ENCODE measurements at places on chromosomes 7 and 10.

DNA sequence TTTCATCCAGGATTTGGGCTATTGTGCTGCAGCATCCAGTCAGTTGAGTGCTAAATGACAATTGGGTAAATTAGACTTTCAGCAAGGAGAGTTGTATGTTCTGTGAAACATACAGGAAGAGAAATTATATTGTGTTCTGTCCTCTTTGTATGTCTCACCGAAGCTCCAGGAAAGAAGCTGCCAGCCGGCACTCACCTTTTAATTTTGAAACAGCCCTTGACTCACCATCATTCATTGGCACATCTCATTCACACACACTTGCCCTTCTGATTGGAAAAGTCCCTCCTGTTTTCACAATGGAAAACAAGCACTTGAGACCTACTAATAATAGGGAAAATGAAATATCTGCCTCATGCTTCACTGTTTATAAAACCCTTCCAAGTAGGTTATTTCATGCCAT, 495.6 kb downstream of the RPS24 start:
- no peak for DNase-seq

DNA sequence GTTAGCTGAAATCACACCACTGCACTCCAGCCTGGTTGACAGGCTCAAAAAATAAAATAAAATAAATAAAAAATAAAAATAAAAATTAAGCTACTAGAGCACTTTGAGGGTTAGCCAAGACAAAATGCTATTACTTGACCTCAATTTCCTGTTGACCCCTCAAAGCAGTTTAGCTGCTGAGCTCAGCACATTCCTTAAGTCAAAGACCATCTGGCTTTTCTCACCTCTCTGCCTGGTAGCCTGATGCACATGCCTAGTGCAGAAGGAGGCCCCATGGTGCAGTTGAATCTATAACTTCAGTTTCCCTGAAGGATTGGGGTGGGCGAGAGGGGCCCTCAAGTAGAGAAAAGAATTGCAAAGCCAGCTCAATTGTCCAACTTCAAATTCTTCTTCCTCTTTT, 211.1 kb upstream of the GALNT17 start:
- no peak for DNase-seq

DNA sequence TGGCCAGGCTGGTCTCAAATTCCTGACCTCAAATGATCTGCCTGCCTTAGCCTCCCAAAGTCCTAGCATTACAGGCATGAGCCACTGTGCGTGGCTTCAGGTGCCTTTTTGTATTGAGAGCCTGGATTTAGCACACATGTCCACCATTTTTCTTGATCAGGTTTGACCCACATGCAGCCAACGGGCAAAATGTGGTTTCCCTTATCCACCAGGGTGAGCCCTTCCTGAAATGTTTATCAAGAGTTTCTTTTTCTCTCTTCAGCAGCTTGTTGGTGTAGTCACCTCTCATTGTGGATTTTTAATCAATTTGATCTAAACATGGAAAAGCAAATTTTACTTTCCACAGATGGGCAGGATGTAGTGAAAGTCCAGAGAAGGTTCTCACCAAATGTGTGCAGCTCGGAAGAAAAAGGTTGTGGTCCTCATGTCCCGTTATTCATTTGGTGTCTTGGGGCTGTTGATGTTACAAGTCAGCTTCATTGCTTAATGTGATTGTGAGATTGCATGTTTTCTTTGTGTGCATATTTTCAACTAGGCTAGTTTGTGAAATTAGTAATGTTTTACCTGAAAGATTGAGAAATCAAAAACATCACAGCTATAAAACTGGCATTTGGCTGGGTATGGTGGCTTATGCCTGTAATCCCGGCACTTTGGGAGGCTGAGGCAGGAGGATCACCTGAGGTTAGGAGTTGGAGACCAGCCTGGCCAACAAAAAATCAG, 28.9 kb downstream of the GUSB start:
- no peak for DNase-seq

DNA sequence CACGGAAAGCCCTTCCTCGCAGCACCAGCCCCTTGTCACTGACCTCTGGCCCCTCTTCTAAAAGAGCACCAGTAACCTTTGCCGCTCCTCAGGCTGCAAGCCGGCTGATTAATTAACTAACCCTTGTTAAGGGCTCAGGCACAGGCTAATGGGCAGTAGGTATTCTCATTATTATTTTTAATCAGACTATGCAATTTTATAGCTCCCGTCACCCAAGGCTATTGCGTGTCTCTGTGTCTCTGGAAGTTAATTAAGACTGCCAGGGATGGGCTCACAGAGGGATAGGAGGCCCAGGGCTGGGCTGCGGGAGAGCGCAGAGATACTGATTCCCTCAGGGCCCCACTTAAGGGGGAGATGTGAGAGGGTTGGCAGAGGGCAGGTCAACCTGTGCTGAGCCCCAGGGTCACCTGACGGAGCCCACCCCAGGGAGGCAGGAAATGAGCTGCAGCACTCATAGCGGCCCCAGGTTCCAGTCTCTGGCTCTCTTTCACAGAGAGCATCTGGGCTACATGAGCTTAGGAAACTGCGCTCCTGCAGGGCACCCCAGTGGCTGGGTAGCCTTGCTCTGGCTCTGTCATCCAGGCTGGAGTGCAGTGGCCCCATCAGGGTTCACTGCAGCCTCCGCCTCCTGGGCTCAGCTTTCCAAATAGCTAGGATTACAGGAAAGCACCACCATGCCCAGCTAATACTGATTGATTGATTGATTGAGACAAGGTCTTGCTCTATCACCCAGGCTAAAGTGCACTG, 92.2 kb upstream of the LRRC4 start:
- no peak for DNase-seq

- no peak for DNase-seq
Observed at GRCh38 chr7:74709880-74710671, 52.6 kb downstream of the GTF2I start.

DNA sequence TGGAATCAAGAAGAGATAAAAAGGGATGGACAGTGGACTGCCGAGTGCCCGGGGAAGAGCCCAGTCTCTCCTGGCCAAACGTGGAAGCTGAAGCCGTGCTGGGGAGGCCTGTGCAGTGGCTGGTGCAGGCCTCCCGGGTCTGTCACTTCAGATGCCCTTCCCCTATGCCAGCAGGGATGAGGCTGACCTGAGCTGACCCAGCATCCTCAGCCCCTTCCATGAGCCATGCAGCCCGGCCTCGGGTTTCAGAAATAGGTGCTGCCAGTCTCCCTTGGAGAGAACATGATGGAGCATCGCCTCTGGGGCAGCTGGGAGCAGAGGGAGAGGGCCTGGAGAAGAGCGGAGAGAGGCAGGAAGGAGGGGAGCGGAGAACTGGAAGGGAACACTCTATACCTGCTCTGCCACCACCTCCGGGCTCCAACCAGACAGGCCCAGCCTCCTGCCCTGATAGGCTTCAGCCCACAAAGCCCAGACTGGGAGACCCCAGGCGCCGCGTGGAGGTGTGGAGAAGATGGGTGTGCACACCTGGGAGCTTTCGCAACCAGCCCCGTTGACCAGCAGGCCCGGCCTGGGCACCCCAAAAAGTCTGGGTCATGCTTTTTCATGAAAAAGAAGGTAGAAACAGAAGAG, 68.6 kb upstream of the PPP2R2D start:
- DNase-seq, result no peak

DNA sequence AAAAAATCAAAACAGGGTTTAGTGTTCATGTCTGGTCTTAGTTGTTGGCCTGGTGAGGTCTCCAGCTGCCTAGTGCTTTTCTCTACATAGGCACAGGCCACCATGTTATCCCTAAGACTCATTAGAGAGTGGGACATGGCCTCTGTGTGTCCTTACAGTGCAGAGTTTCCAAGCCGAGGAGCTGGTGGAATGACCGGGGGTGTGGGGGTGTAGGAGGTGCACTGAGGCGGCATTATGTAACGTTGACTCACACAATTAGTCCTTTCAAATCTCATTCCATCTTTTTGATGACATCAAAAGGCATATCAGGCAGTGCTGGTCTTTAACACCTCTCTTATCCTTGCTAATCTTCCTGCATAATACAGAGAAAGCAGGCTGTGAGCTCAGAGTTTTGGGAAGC, 71.3 kb downstream of the MTPN start:
- DNase-seq, result no peak

- DNase-seq, result no peak
Observed at GRCh38 chr7:107816011-107816566, 13.1 kb upstream of the SLC26A3 start.

GRCh38 chr7:35722054-35722849, 27.3 kb upstream of the HERPUD2 start:
- DNase-seq, result no peak

DNA sequence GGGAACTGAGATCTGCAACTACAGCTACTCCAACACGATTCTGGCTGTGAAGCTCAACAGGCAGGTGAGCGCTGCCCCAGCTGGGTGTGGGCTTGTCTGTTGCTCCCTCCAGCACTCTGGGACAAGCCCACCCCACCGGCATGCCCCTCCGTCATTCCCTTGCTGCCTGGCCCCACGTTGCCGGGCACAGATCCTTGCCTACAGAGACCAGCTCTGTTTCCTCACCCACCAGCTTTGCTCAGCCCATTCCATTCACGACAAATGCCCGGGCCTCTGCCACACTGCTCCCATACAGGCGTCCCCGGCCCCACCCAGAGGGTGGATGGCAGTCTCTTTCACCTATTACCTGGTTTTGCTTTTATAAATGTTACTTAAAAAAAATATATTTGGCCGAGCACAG, 24.6 kb downstream of the WIPI2 start:
- DNase-seq, result no peak

DNA sequence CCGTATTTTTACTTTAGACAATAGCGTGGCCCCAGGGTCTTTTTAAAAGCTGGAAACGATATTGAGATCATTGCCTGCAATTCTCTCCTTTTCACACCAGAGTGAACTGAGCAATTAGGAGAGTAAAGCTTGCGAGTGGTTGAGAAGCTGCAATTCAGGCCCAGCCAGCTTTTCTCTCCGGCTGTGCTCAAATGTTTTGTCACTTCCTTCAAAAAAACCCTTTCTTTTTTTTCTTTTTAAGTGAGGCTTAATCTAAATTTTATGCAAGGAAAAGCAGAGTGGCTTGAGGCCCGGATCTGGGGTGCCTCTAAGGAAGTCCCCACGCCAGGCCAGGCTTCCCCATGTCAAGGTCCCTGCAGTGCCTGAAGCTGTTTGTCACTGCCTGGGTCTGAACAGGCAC, 433.9 kb downstream of the GLRX3 start:
- no peak for DNase-seq

DNA sequence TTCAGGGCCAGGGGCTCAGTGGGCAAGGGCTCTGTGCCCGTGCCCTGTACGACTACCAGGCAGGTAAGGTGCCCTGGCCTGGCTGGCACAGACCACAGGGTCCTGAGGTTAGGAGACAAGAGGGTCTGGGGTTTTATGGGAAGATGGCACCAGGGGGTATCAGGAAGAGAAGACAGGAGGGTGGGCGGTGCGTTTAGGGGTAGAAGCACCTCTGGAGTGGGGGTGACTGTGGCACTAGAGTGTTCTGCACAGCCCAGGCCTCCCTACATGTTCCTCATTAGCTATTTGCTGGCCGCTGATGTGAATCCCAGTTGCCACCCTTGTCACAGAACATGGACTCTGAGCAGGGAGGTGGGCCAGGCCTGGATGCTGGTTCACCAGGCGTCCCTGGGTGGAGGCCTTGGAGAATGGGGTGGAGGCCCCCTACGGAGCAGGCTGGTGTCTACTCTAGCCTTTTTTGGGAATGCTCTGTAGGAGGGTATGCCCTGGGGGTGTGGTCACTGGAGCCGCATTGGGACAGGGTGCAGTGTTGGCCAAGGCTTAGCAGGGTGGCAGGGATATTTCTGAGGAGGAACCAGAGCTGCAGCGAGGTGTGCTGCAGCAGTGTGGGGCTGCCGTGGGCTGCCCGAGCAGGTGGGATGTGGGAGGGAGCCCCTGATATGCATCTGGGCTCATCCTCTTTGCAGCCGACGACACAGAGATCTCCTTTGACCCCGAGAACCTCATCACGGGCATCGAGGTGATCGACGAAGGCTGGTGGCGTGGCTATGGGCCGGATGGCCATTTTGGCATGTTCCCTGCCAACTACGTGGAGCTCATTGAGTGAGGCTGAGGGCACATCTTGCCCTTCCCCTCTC, 5.0 kb downstream of the PGAM2 start:
- DNase-seq, result no peak

DNA sequence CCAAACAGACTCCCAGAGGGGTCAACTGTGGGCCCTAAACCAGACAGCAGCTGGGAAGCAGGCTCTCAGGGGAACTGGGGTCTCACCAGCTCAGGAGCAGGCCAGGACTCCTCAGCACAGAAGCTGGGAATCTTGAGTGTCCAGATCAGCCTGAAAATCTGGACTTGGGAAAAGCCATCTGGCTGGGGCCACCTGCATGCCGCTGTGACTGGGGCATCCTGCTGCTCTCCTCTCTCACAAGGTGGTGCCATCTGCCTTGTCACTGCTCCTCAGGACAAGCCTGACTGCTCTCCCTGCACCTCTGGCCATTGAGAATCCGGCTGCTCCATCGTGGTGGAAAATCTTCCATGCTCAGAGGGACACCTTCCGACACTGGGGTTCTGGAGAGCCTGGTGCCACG, 141.4 kb downstream of the PLPP4 start:
- DNase-seq, result no peak

GRCh38 chr7:129502708-129503685, 666 bp downstream of the SMKR1 start:
- DNase-seq, result no peak

DNA sequence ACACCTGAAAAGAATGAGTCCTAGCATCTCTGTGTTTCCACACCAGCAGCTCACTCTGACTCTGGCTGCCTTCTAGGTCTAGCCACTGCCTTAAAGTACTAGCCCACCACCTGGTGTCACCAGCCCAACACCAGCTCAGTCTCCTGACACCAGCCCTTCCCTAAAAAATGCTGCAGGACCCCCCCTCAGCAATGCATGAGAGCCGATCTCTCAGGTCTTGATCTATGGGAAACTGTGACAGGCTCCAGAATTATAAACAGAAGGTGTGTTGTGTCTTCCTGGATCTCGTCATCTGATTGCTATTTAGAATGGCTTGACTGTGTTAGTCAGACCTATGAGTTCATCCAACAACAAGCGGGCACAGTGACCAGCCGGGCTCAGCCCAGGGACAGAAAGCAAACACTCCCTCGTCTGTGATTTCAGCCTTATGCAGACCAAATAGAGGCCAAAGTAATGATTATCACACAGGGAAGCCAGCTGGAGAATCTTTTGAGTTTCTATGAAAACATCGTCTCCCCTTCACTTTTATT, 66.6 kb downstream of the CUBN start:
- DNase-seq, result peak; percentile 19

GRCh38 chr7:28237363-28237762, 56.8 kb upstream of the JAZF1 start:
- DNase-seq, result no peak

GRCh38 chr7:55019691-55020465, 1.1 kb downstream of the EGFR start:
- peak; percentile 77 for DNase-seq

GRCh38 chr7:136887317-136887716, 18.9 kb downstream of the CHRM2 start:
- no peak for DNase-seq

DNA sequence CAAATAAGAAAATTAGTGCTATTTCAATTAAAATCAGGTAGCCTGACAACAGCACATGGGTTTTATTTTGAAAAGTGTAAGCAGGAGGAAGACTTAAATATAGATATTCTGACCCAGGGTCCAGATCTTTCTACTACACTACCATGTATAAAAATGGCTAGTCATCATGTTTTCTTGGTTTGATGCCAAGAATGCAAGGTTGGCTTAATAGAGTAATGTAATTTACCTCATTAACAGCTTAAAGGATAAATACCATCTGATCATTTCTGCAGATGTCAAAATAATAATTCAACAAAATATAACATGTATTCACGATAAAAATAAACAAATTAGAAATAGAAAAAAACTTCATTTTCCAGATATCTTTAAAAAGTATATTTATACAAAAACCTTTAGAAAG, 39.4 kb downstream of the FRMD4A start:
- no peak for DNase-seq

- no peak for DNase-seq
Observed at GRCh38 chr7:80445351-80445750, 66.5 kb downstream of the GNAT3 start.
